AML-193 (cell line): ENCODE measurements at places on chromosomes 5 and 9.

DNA sequence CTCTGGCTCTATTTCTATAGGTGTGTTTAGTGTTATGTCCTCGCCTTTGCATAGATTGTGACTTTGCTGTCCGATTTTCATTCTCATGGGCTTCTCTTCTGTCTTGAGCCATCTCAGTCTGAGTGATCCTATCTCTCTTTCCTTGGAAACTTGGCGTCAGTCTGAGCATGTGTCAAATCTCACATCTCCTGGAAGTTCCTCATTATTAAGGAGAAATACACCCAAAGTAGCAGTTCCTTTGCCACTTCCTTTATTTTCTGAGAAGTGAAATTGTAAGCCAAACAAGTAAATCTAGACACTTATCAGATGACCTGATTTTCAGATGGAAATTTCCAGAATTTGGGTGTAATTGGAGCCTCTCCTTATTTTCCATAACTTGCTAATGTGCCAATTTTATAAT lies 126.9 kb upstream of the ANKH start:
- peak; percentile 1 for DNase-seq

GRCh38 chr5:156387391-156387790 lies 60.4 kb downstream of the SGCD start:
- no peak for DNase-seq

- no peak for DNase-seq
Observed at GRCh38 chr9:131676431-131676972, 63.4 kb downstream of the RAPGEF1 start.

GRCh38 chr5:136031711-136032110 lies 2.9 kb downstream of the TGFBI start:
- no peak for DNase-seq

GRCh38 chr9:76135902-76136301 lies 245.4 kb downstream of the PCSK5 start:
- no peak for DNase-seq

GRCh38 chr9:70933321-70933720 lies 188.1 kb downstream of the TRPM3 start:
- DNase-seq: no peak

DNA sequence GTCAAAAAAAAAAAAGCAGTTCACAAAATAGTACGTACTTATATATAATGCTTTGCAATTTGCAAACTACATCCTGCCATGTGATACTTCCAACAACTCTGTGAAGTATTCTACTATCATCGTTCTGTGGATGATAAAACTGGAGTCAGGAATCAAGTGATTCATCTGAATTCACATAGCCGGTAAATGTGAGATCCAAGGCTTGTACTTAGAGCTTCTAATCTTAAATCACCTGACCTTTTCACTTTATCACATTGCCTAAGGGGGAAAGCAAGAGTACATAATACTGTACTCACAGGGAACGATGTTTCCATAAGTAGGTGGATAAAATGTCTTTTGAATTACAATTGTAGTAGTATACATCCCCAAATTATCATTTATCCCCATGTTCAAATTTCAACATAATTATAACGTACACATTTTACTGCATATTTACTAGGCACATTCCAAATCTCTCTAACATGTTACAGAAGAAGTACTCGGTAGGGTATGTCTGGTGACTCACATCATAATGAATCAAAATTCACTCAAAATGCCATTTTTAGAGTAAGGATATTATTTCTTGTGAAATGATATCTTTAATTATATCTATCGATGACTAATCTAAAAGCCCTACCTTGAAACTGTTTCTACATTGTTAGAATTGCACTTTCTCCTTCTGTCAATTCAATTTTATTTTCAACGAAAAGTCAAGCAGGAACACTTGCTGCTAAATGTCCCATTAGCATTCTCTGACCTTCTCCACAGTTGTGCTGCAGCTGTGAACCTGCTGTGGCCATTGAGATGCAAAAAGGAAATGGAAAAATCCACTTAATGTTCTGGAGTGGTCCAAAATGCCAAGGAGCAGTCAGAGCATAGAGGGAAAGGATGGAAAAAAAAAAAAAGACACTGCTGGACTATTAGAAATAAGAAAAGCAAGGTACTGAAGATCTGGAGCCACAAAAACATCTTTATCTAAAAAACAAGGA lies 78.9 kb downstream of the OR2K2 start:
- no peak for DNase-seq

DNA sequence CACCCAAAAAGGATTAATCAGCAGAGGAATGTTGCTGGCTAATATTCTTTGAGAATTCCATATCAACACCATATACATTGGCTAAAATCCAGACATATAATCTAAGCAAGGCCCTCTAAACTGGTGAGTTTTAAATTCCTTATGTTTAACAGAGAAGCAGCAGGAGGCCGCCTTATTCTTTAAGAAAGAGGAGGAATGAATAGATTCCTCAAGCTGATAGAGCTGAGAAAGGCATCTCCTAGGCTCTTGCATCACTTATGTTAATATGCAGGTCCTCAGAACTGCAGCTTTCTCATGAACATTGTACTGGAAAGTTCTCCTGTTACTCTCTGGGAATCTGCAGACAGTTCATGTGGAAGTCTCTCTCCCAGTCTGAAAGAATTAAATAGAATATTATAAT lies 20.1 kb upstream of the SMARCA2 start:
- no peak for DNase-seq

GRCh38 chr9:38771593-38771992 lies 51.7 kb upstream of the FAM240B start:
- no peak for DNase-seq

DNA sequence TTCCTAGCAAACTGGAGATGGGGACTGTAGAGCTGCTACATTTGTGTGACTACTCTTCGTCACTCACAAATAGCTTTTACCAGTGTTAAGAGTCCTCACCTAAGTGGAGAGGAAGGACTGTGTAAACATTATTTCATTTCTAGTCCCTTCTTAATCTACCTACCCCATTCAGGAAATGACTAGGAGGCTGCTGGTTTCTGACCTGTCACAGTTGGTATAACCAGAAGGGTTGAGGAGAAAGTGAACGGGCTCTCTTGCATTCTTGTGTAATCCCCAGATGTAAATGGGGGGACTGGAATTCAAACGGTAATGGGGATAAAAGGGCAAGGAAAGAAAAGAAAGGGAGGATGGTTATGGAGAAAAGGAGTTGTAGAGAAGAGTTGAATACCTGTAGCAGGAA lies 35.4 kb upstream of the BNIP1 start:
- no peak for DNase-seq

GRCh38 chr5:163460562-163461171 lies at the start of gene HMMR:
Gene HMMR, plus strand, starts transcription at chr5:163460632. Its CDS starts 61 bp downstream, at chr5:163460693.
- no peak for DNase-seq

- no peak for DNase-seq
Observed at GRCh38 chr9:88690628-88691027, 155.7 kb downstream of the NXNL2 start.

DNA sequence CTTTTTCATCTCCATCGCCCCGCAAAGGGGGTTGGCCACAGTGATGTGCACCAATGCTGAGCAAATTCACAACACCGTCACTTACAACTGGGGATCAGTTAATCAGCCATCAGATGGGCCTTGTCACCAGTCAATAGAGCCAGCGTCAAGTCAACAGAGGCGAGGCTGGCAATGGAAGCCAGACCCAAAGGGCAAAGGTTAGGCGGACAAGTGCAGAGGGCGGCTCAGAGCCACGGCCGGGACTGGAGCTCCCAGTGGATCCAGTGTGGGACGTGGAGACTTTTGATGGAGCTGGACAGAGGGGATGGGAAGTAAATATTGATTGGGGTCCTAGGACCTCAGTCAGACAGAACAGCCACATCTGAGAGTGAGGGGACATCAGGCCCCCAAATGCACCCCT lies 45.7 kb downstream of the DUSP1 start:
- DNase-seq: no peak

DNA sequence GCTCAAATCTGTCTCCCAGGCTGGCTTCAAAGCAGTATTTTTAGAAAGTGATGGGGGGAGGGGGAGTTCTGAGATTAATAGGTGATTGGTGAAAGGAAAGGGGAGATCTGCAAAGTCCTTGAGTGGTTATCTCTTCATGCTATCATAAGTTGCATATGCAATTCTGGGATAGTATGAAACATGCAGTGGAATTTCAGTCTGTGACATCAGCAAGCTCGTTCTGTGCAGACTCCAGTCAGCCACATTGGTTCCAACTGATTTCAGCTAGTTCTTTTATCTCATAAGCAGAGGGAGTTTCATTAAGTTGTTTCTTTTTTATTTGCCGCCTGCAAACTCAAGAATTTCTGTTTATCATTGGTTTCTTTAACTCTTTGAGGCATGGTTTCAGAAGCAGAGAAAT lies 180.5 kb upstream of the SH3GL2 start:
- DNase-seq: no peak

GRCh38 chr5:128441941-128442350 lies 96.1 kb downstream of the FBN2 start:
- no peak for DNase-seq

- DNase-seq: no peak
Observed at GRCh38 chr5:125713109-125713805, 710.0 kb upstream of the GRAMD2B start.
